Heart right ventricle (tissue), 16 donors: ENCODE measurements at places on chromosomes 12 and 14. TPM values are rescaled to one million over a fixed set of nuclear protein-coding genes. Genes with fewer than 3 reads are reported as not detected.

DNA sequence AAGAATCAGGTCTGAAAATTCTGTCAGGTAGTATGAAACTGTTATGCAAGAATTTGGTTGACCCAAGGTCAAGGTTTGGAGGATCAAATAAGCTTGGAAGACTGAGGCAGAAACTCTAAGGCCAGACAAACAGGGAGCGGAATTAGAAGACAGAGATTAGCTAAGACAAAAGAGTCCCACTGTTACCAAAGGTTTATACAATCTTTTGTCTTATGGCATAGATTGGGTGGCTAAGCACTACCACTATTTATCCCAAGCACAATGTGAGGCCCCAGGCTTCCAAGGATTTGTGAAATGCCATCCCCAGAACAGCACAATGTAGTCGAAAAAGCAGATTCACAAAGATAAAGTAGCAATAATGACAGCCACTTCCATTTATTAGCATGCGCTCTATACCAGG, 311.2 kb downstream of the SEC23A start:
- DNase-seq, result no peak

The CPNE6 gene
- 0.56 TPM for total RNA-seq

DNA sequence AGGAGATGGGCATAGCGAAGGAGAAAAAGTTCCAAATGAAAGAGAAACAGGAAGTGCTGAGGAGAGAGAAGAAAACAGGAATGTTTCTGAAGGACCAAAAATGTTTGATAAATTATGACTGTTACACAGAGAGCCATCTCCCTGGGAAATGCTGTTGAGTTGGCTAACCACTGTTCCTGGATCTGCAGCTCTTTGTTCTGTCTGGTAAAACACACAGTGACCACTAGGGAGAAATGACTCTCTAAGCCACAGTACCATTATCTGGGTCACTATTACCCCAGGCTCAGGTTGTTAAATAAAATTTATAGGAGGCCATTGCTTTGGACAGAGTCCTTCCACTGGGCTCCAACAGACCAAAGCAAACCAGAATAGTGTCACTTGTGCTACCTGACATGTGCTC, 219.3 kb downstream of the CRADD start:
- no peak for DNase-seq

GRCh38 chr12:56071648-56072047, 8.3 kb upstream of the ERBB3 start:
- DNase-seq, result no peak

The TCL1B gene
- not detected for total RNA-seq

DNA sequence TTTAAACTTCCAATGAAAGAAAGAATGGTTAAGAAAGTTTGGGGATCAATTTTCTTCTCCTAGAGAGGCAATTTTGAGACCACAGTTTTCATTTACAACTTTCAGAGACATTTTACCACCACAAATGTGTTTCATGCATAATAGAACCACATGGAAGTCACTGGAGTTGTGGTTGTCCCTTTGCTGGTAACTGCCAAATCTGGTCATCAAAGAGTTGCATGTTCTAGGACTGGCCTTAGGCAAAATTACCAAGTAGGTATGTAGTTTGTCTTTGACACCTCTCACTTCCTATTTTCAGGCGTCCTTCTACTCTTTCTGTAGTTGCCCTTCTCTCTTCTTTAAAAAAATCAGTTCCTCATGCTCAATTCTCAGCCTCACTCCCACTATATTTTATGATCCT, 54.3 kb upstream of the TMX1 start:
- no peak for DNase-seq

DNA sequence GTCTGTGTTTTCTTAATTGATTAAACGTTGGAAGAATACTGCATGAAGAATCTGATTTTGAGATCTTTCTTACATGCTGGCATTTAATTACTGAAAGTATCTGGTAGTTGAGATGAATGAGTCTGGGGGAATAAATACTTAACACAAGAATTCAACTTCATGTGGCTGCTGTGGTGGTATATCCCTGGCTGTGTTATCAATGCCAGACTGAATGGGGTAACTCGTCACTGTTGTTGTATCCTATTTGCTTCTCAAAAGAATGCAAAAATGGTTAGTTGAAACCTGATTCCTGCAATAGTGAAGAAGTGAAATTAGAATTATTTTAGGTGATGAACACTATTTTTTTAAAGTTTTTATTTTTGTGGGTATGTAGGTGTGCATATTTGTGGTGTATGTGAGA, 72.5 kb downstream of the HMGA2 start:
- DNase-seq, result no peak

GRCh38 chr14:75748336-75748735, 87.3 kb downstream of the TTLL5 start:
- DNase-seq, result no peak

The ITGA7 gene
- 572 TPM for total RNA-seq

The SLC6A15 gene
- not detected for total RNA-seq

- no peak for DNase-seq
Observed at GRCh38 chr12:104376650-104377513, 73.3 kb downstream of the EID3 start.

GRCh38 chr14:104291123-104292000, 153.0 kb downstream of the KIF26A start:
- no peak for DNase-seq

GRCh38 chr14:25537846-25538455, 488.0 kb upstream of the STXBP6 start:
- DNase-seq, result no peak

GRCh38 chr12:45017916-45018315, 33.0 kb downstream of the DBX2 start:
- no peak for DNase-seq

- DNase-seq, result peak; percentile 48
Observed at GRCh38 chr14:69101331-69101826, 51.5 kb downstream of the DCAF5 start.

DNA sequence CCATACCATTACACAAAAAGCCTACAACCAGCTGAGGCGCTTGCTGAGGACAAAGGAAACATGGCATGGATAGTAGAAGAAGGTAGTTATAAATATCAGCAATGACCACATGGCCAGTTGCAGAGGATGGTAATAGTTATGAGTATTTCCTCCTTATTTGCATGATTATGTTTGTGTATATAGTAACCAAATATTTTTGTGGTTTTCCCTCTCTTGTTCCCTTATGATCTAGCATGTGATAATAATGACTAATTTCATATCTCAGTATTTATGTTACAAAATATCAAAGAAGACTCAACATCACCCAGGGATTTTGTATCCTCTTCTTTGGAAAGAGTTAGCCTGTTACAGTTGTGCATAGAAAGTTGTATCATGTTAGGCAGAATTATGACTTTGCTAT, 13.5 kb upstream of the CATSPERB start:
- no peak for DNase-seq

DNA sequence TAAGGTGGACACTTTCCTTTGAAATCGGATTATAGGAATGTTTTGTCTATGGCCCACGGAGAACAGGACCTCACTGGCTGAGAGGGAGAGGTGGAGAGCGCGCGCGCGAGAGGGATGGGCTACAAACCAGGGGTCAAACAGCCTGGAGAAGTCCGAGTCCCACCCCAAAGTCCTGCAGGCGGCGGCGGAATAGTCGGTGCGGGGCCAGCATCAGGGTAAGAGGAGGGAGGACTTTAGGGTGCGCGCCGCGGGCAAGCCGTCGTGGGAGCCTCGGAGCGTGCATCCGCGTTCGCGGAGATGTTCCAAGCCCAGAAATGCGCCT, 3.3 kb upstream of the HOXC8 start:
- no peak for DNase-seq

- DNase-seq, result no peak
Observed at GRCh38 chr14:72024043-72024407, 91.8 kb downstream of the RGS6 start.

The RBM19 gene
- 20.9 TPM for total RNA-seq

The AMDHD1 gene
- 0.45 TPM for total RNA-seq

The OAS1 gene
- 12.3 TPM for total RNA-seq

GRCh38 chr12:1797991-1798640, 22.2 kb upstream of the LRTM2 start:
- no peak for DNase-seq

GRCh38 chr12:78683031-78683430, 181.5 kb upstream of the SYT1 start:
- no peak for DNase-seq

The ACSS3 gene
- total RNA-seq, result 25.2 TPM

DNA sequence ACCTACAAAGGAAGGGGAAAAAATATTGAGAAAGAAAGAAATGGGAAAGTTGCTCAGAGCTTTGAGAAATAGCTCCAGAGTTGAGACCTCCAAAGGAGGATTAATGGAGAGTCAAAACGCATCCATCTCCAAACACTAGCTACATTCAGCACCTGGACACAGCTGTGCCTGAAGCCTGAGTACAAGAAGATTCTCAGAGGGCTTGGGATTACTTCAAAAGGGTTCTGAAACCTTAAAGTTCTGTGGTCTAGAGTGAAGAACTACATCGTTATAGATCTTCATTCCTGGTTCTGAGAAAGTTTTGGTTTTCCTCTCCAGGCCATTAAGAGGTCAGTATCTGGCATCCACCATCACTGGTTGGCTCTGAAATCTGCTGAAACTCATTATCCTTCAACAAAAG, 10.5 kb upstream of the TMED10 start:
- no peak for DNase-seq
